Stimulated activated CD8-positive, alpha-beta memory T cell treated with anti-CD3 and anti-CD28 coated beads, Interleukin-12 subunit alpha, Interleukin-12 subunit beta, amount 100 ng/mL, for 1 hour (primary cell): ENCODE measurements at places on chromosomes 3 and 15.

DNA sequence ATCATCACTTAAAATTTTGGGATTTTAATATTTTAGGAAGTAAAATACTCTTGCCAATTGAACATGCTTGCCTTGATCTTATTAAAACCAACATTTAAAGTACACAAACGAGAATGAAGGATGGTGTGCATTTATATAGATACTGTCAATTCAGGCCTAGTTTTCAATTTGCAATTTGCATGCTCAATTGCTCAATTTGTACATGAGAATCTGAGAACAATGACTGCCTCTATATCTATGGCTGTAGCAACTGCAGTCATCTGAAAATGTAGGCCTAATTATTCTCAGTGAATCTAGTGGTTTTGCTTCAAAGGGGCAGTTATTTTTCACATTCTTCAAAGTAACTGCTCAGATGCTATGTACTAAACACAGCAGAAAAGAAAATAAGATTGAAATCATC is 18.8 kb downstream of the ZBBX start:
- no peak for DNase-seq

DNA sequence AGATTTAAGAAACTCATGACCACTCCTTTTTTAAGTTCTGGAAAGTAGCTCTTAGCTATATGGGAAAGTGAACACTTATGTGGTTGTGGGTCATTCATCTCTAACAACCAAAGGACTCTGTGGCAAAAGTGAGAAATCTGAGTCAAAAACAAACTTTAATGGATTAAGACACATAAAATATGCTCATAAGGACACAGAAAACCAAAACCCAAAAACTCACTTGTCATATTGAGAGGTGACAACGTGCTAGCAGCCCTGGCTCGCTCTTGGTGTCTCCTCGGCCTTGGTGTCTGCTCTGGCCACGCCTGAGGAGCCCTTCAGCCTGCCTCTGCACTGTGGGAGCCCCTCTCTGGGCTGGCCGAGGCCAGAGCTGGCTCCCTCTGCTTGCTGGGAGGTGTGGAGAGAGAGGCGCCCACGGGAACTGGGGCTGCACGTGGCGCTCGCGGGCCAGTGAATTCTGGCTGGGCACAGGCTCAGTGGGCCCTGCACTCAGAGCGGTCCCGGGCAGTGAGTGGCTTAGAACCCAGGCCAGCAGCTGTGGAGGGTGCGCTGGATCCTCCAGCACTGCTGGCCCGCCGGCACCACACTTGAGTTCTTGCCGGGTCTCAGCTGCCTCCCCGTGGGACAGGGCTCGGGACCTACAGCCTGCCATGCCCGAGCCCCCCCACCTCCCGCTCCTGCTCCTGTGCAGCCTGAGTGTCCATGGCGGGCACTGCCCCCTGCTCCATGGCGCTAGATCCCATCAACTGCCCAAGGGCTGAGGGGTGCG is 30.3 kb upstream of the SKIL start:
- no peak for DNase-seq

GRCh38 chr3:62164196-62164595 is 209.2 kb downstream of the FEZF2 start:
- no peak for DNase-seq

GRCh38 chr3:151550025-151550618 is 89.3 kb upstream of the IGSF10 start:
- DNase-seq = no peak

GRCh38 chr3:122942239-122942638 is 85.3 kb downstream of the SEMA5B start:
- no peak for DNase-seq

DNA sequence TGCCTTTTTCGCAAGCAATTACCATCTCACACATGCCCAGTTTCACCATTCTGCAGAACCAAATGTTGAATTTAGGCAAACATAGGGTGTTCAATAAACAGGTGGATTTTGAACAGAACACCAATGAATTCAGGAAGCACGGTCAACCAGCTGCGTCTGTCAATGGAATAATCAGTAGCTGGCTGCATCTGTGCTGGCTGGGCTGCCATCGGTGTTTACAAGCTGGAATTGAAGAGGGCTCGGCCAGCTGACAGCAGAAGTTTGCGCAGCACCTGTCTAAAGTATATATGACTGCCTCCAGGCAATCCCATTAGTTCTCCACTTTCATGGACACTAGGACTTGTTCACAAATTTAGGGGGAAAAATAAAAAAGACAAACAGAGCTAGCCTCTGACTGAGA is 996.4 kb upstream of the CFAP20DC start:
- no peak for DNase-seq

DNA sequence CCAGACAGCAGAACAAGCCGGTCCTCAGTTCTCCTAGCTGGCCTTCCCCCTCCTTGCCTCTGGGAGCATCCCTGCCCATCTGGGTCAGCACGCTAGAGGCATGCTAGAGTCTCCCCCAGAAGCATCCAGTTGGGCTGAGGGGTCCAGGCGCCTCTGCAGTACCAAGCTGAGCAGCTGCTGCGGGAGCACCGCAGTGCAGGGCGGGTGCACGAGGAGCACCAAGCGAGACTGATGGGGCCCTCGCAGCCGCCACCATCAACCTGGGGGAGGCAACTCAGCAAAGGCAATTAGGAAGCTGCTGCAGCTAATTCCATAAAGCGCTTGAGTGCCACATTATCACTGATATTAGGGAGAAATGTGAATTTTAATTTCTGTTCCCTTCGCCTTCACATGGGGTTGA is 12.4 kb downstream of the CACNA2D3 start:
- no peak for DNase-seq

DNA sequence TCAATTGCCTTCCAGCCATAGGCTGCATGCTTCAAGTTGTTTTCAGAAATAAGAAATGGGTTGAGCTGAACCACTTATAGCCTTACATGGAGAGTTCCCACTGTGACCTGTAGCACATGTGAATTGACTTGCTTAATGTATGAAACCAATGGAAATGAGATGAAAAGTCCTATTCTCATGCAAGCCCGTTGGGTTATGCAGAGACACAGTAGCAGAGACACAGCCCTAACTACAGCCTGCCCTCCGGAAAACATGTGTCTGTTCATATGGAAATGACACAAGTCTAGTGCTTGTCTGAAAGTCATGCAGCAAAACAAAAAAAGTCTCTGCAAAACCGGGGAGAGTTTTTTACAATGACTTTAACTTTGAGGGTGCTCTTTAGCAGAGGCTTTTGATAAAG is 14.5 kb downstream of the HIGD2B start:
- DNase-seq = no peak

- no peak for DNase-seq
These were observed 23.3 kb upstream of the ATP1B3 start for GRCh38 chr3:141853081-141853601.

DNA sequence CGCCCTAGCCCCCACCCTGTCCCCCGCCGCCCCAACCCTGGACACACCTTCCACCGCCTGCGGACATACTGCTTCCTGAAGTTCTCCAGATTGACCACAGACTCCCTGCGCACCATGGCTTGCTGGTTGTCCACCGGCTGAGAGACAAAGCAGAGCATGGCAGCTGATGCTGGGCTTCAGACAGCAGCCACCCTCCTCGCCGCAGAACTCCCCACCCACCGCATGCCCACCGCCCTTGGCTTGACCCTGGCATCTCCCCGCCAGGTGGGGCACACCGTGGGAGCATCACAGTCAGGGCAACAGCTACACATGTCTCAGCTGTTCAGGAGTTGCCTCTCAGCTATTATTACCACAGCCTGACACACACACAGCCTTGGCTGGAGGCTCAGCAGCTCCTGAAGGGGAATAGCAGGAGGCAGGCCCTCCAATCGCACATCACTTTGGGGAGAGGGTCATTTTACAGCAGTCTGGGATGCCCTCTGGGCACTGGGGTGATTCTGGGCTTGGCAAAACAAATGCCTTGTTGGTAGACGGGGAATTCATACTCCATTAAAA is 78.4 kb upstream of the HERC1 start:
- no peak for DNase-seq

DNA sequence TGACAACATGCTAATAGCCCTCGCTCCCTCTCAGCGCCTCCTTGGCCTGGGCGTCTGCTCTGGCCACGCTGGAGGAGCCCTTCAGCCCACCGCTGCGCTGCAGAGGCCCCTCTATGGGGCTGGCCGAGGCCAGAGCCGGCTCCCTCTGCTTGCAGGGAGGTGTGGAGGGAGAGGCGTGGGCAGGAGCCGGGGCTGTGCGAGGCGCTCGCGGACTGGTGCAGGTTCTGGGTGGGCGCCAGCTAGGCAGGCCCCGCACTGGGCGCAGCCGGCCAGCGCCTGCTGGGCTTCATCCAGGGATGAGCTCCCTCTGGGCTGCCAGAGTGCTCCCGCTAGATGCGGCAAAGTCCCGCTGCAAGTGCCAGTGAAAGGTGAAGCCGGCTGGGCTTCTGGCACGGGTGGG is 21.0 kb upstream of the DNAJC13 start:
- no peak for DNase-seq

- no peak for DNase-seq
These were observed 41.9 kb downstream of the EPHB1 start for GRCh38 chr3:134836921-134837320.

- DNase-seq = no peak
These were observed 23.0 kb upstream of the COPG1 start for GRCh38 chr3:129226374-129226773.

DNA sequence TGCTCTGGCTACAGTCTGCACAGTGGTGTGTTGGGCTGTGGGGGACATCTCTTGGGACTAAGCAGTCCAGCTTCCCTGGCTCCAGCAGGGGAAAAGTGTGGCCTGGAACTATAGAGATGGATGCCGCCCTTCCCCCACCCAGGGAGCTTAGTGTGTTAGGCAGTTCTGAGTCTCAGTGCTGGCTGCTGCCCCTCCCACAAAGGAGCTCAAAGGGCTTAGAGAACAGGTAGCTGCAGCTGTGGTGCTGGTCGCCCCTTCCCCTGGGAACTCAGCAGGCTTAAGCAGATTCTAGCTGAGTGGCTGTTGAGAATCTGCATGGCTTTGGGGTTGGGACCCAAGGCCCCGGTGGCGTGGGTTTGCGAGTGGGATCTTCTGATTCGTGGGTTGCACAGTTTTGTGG is 190.8 kb downstream of the PDCD6IP start:
- no peak for DNase-seq

GRCh38 chr3:111906656-111907055 is 47.6 kb downstream of the PHLDB2 start:
- DNase-seq = no peak

DNA sequence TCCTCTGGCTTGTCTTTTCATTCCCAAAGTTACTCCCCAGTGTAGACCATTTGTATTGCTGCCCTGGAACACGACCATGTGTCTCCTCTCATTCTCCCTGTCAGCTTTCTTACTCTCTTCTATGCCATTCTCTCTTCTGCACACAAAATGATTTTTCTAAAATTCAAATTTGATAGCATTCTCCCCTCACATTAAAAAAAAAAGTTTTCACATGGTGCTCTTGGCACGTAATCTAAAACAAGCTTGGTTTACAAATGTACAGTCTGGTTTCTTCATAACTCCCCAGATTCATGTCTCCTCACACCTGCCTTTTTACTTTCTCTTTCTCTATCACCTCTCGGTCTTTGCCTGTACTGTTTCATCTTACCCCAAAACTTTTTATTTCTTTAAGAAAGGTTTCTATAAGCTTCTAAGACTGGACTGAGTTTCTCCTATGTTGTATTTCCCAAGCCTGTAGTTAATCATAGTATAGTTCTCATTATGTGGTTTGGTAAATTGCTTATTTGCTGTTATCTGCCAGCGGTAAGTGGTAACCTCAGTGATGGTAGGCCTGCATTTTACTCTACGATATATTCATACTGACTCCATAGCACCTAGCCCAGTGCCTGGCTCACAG is 31.2 kb downstream of the BCHE start:
- DNase-seq = no peak

- no peak for DNase-seq
These were observed 1174.7 kb downstream of the ZPLD1 start for GRCh38 chr3:103609472-103609871.

- no peak for DNase-seq
These were observed 43.8 kb downstream of the WWTR1 start for GRCh38 chr3:149613988-149614387.

GRCh38 chr15:28106294-28107110 is 7.4 kb upstream of the OCA2 start:
- DNase-seq = no peak

- DNase-seq = no peak
These were observed 137.5 kb downstream of the ZNF385D start for GRCh38 chr3:21613372-21614070.

DNA sequence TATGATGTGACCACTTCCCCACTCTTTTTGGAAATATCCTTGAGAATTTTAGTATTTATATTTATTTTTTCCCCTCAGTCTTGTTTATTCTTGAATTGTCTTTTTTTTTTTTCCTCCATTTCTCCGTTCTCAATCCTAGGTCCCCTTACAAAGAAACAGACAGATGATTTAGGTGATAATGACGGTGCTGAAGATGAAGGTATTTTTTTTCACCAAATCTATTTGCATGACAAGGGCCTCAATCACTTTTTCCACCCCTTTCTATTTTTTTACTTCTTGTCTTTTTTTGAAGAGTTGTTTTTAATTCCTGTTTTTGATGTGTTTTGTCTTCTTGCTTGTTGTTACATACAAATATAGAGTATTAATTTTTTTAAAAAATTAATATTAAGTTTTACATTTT is 402.6 kb downstream of the NLGN1 start:
- DNase-seq = no peak

DNA sequence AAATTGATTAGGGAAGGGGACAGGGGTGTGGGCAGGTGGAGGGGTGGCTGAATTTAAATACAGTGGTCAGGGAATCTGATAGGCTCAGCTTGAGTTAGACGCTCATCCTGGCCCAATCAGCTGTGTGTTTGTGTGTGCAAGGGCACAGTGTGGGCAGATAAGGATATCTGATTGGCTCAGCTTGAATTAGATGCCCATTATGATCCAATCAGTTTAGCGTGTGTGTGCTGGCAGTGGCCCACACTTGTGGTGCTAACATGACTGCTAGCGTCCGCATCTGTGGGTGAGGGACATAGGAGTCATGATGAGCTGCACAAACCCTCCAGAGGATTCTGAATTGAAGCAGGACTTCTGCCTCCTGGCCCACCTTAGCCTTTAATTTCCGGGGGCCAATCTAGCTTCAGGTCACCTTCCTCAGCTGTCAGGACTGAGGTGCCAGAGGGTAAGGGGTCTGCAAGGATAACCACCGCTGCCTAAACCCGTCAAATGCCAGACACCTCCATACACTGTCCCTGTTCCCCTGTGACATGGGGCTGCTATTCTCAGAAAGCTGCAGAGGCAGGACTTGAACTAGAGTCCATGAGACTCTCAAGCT is 97.3 kb downstream of the CORO2B start:
- no peak for DNase-seq

- DNase-seq = no peak
These were observed 60.7 kb downstream of the RPL22L1 start for GRCh38 chr3:170809007-170809974.

GRCh38 chr3:79461129-79461792 is 306.5 kb downstream of the ROBO1 start:
- DNase-seq = no peak

GRCh38 chr3:173892547-173892946 is 495.0 kb downstream of the NLGN1 start:
- DNase-seq = no peak

GRCh38 chr15:73840771-73841170 is 32.6 kb upstream of the TBC1D21 start:
- DNase-seq = no peak
